Liver (tissue), 10 donors: ENCODE measurements at places on chromosomes 11 and 22. TPM values are rescaled to one million over a fixed set of nuclear protein-coding genes. Genes with fewer than 3 reads are reported as not detected.

- H3K4me3 ChIP-seq, result no peak overlapping the region
- H3K27me3 ChIP-seq, result no peaks in the 10 kb centered on the region
- H3K27ac ChIP-seq, result peak overlapping the region; percentile 42
- H3K4me1 ChIP-seq, result peaks cover 7% of the 10 kb centered on the region
Measured at GRCh38 chr22:45552580-45553350, 50.1 kb downstream of the FBLN1 start.

TBX1 gene
- total RNA-seq, result 0.17 TPM

RAB38 gene
- 0.59 TPM for total RNA-seq

GRCh38 chr22:25572708-25573171 lies 8.3 kb downstream of the GRK3 start:
- H3K36me3 ChIP-seq, result no peaks in the 10 kb centered on the region
- H3K27ac ChIP-seq, result no peak overlapping the region
- no peak for DNase-seq
- H3K4me3 ChIP-seq, result no peak overlapping the region
- no peaks in the 10 kb centered on the region for H3K27me3 ChIP-seq
- H3K4me1 ChIP-seq, result no peaks in the 10 kb centered on the region

- no peaks in the 10 kb centered on the region for H3K36me3 ChIP-seq
- no peak for DNase-seq
- H3K4me1 ChIP-seq, result no peaks in the 10 kb centered on the region
- H3K4me3 ChIP-seq, result no peak overlapping the region
- H3K27me3 ChIP-seq, result no peaks in the 10 kb centered on the region
- no peak overlapping the region for H3K27ac ChIP-seq
Measured at GRCh38 chr22:32932176-32932575, 126.0 kb downstream of the SYN3 start.

- peaks cover 10% of the 10 kb centered on the region for H3K36me3 ChIP-seq
- H3K27me3 ChIP-seq, result no peaks in the 10 kb centered on the region
- DNase-seq, result no peak
Measured at GRCh38 chr11:43920598-43921419, 21.6 kb upstream of the C11orf96 start.

DNA sequence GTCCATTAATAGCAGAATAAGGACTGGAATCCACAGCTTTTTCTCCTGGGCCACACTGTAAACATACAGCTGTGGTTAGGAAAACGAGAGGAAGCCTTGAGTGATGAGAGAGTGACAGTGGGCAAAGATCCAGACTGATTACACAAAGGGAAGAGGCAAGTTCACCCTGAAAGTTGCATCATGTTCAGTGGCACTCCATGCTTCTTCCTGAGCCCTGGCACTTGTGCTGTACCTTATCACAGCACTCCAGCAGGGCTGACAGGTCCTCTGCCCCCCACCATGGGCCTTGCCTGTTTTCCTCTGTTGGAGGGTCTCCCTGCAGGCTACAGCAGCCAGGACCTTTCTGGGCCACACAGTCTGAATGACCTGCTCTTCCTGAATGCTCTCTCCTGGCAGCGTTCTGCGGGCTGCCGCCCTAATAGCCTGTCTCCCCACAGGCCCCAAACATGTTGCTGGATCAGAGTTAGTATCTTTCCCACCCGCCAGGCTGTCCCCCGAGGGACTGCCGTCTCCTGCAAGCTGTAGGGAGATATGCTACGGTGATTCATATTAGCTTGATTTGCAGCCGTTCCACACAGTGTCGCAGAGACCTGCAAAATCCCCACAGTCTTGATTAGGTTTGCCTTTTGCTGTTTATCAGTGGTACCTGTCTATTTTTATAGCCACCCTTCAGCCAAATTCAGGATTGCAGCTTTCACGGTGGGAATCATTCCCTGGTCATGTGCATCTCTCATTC lies 60.2 kb downstream of the NTM start:
- no peaks in the 10 kb centered on the region for H3K36me3 ChIP-seq
- no peak for DNase-seq
- H3K4me1 ChIP-seq, result no peaks in the 10 kb centered on the region
- H3K27me3 ChIP-seq, result no peaks in the 10 kb centered on the region
- no peak overlapping the region for H3K4me3 ChIP-seq
- no peak overlapping the region for H3K27ac ChIP-seq
